ENCODE measurements at places on chromosomes 4 and X.
A peak's percentile ranks its signal among the peaks of the same experiment; 100 is the strongest.

- DNase-seq = no peak
Observed at GRCh38 chr4:24881508-24882196, 31.2 kb downstream of the CCDC149 start.

DNA sequence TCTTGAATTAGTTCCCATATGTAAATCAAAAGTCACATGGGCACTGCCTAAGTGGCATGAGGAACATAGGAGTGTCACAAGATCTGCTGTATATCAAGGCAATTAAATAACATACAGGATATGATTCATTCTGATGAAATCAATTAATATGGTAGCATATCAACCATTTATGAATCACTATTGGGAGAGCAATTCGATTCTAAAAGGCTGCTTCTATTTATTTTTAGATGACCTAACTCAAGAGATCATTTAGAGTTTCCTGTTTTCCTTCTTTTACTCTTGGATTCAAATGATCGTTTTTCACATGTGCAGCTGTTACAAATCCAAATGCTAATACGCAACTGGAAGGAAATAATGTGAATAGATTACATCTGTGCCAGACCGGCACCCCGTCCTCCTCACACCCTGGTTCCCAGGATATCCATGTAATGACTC lies 81.9 kb downstream of the HCCS start:
- no peak for DNase-seq

GRCh38 chrX:108148524-108148923 lies 56.9 kb downstream of the ATG4A start:
- DNase-seq = no peak

- no peak for DNase-seq
Observed at GRCh38 chrX:18964901-18965300, 19.0 kb downstream of the PHKA2 start.

GRCh38 chr4:119165767-119166166 lies 30.1 kb downstream of the MYOZ2 start:
- no peak for DNase-seq

- DNase-seq = no peak
Observed at GRCh38 chr4:53961351-53961750, 103.1 kb downstream of the CHIC2 start.

DNA sequence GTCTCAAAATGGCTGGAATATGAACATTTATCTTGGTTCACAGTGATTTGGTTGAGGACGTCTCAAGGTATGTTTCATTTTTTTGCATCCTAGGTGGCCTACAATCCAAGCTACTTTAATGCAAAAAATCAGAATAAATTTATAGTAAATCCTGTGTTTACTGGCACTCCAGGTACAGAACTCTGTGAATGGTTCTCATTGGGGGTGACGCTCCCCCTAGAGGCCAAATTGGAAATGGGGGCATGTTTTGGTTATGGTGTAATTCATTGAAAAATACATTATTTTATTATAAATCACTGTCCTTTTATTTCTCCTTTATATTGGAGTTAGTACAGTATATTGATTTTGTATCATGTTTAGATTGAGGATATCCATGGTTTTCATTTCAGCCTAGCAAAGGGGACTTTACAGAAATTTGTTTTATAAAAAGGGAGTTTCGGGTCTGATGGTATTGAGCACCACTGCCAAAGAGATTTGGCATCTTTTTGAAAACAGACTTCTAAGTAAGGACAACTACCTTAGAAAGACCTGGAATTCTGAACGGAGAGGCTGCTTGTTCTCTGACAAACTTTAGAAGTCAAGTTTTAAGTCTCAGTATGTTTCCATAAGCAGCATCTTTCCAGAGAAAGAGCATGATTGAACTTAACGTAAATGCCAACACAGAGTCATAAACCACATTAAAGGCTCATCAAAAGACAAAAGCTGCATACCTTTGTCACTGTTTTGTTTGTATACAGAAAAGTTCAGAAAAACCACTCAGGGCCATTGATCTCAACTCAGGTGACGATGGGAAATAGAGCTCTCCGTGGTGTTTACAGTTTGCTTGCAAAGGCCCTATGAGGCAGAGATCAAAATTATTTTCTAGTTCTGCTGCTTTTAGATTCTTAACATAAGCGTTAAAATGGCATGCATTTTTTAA lies 19.4 kb downstream of the MTM1 start:
- peak; percentile 21 for DNase-seq

GRCh38 chr4:118799231-118799942 lies 36.5 kb downstream of the SEC24D start:
- DNase-seq = no peak

DNA sequence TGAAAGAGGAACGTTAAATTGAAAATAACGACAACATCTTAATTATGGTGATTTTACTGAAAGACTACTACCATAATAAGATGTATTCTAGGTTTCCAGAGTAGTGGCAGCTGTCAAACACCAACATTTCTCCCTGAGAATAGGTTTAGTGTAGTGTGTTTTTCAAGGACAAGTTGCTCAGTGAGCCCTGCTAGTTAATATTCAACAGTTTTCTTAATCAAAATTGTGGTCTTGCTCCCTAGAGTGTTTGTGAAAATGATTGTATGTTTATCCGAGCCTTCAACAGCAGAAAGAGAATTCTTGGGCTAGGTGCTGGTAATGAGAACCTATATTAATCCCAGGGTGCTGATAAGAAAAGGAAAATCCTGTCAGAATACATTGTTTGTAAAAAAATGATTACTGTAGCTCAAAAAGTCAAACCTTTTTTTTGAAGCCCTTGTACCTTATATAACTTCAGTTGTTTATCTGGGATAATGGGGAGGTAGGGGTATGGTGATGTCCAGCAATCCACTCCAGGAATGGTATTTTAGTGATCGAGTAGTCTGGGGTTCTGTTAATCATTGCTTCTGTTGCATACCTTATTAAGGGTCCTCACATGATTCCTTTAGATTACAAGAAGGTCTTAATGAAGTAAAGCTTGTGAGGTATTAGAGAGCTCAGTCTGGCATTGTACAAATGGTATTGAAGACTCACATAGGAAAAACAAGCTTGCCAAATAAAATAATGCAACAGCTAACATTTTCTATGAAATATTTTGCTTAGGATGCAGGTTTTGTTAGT lies 110.7 kb downstream of the CCSER1 start:
- no peak for DNase-seq

GRCh38 chr4:121952290-121952689 lies 430 bp upstream of the TRPC3 start:
- DNase-seq = no peak

Measured in germinal center (tissue), 1 donor.